ENCODE measurements at places on chromosomes 1 and 21.

DNA sequence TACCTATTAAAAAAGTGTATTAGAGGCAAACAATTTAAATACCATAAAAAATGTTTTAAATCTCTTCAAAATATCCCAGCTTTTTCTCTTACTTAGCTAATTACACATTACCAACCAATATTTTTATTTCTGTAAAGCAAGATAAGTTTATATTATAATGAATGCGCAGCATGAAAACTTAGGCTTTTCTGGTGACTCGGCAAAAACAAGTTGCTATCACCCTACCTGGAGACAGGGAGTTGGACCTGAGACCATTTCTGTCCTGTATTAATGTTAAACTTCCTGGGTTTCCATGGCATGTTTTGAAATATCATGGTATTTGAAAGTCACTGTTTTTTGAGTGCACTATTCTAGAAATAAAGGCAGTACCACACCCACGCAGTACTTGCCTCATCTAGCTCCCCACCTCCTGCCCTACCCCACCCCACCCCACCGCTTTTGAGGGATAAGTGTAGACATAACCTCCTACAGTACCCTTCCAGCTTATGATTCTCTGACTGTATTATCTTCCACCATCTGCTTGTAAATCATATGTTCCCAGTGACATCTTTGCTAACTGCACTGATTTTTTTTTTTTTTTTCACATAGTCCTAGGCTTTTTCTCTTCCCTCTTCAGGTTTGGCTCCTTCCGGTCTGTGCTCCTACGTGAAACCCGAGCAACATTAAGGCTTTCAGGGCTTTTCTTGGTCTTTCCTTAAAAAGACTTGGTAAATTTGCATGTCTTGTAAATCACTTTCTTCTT lies 77.5 kb downstream of the PHTF1 start:
- no peak for DNase-seq

GRCh38 chr1:77592906-77593305 lies 89.6 kb downstream of the ZZZ3 start:
- no peak for DNase-seq

DNA sequence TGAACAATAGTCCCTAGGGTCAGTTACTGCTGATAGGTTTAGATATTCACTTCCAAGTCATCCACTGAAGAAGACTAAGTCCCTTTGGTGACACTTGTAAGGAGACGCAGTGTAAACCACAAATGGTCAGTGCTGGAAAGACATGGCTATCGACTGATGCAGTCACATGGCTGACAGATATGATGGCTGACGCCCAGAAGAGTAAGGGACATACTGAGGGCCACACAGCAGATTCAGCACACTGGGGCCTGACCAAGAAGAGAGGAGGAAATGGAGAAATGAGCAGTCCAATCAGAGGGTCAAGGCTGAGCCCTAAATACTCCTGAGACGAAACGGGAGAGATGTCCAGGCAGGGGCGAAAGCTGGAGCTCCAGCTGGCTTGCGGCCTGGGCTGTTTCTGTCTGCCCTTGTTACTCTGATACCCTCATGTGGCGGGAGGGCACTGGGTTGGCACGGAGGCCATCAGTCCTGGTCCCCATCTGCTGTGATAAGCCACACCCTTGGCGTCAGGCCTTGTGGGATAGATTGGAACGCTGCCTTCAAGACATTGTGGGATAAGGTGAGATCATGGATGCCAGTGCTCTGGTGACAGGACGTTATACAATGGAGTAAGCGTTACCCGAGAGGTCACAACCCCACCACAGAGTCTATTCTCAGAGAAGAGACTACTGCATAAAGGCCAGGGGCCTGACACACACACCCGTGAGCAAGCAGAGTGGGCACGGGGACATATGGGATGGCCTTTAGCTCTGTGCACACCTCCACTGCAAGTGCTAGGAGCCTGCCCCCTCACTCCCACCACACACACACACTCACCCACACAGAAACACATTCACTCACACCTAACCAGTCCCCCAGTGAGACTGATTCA lies 158.4 kb downstream of the TRABD2B start:
- DNase-seq, result no peak

DNA sequence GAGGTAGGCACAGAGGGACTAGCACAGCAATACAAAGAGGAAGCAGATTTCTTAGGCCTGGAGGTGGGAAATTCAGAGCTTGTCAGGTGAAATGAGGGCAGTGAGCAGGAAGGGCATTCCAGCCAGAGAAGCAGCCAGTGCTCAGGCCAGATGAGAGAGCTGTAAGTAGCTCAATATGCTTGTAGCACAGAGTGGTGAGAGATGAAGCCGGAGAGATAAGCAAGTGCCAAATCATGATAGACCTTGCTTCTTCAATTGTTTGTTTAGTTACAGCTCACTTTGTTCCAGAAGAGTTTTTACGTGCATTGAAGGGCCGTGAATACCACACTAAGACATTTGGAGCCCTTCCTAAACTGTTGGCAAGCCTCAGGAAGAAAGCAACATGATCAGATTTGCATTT lies 42.0 kb upstream of the ADAMTS1 start:
- no peak for DNase-seq

DNA sequence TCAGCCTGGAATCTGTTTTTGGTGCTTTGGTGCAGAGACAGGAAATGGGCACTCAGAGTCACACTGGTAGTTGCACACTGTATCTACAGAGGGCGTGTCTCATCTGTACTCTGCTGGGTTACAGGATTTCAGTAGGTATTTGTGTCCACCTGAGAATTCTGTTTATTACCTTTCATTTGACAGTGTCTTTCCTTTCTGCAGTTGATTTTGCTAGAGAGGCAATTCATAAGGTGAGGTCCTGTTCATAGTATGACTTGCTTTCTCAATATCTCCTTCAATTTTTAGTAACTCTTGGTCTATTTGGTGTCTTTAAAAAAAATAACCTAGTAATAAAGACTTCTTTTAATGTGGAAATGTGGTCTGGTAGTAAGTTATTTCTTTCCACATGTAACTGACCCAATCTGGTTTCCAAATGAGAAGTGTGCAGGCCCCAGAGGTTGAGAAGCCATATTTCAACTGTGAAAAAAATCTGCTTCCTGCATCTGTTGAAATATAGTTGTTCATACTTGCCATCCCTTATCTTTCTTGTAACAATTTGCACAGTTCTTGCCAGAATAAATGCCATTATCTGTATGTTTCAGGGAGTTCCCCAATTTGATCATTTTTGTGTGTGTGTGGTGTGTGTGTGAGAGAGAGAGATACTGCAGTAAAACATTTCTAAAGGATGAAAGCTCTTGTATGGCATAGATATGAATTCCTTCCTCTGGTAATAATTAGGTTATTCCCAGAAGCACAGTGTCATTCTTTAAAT lies 78.4 kb upstream of the DNAJC6 start:
- DNase-seq, result no peak

DNA sequence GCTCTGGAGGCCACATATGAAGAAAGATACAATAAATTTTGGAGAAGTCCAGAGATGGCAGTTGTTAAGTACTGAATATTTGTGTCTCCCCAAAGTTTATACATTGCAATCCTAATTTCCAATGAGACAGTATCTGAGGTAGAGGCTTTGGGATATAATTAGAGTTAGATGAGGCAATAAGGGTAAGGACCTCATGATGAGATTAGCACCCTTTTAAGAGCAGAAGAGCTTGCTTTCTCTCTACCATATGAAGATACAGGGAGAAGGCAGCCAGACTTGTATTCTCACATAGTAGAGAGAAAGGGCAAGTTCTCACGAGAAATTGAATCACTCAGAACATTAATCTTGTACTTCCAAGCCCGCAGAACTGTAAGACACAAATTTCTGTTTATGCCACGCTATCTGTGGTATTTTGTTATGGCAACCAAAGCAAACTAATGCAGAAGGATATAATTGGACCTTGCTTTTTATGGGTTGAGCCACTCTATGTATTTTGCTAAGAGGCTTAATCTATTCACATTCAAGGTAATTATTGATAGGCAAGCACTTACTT lies 430.1 kb downstream of the KCNT2 start:
- no peak for DNase-seq

All from stimulated activated CD4-positive, alpha-beta T cell treated with anti-CD3 and anti-CD28 coated beads, Interleukin-1b, Interleukin-23, amount 100 ng/mL, for 4 hours (primary cell).